ENCODE measurements at places on chromosomes 1 and 21.

DNA sequence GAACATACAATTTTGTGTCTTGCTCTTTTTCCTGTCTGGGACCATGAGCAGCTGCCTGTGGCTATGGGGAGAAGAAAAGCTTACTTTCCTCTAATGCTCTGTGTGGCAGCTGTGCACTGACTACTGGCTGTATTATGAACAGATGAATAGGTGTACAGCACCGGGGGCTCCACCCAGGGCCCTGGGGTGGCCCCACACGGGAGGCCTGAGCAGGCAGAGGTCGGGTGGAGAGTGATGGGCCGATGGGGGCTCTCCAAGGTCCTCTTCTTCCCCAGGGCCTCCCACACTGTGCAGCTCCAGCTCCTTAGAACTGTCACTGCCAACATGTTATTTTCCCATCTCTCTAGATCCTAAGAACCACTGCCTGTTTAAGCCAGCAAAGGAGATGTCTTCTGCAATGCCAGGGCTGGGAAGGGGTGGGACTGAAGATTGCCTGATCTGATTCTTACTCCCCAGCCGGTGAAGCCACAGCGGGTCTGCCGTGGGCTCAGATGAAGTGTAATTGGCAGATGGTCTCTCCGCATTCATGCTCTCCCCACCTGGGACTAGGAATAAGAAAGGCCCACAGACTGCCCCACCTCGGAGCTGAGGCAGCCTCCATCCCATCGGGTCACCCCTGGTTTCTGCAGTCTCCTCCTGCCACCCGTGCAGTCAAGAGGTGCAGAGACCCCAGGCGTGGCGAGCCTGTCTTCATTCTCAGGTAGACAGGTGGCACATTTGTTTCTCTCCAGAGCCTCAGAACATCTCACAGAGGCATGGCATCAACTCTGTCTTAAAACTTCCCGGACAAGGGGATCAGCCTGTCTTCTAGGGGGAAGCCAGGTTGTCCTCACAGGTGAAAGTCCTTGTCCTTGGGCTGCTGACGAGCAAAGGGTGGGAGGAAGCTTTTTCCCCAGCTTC is 186.5 kb upstream of the GALNT2 start:
- DNase-seq: no peak

DNA sequence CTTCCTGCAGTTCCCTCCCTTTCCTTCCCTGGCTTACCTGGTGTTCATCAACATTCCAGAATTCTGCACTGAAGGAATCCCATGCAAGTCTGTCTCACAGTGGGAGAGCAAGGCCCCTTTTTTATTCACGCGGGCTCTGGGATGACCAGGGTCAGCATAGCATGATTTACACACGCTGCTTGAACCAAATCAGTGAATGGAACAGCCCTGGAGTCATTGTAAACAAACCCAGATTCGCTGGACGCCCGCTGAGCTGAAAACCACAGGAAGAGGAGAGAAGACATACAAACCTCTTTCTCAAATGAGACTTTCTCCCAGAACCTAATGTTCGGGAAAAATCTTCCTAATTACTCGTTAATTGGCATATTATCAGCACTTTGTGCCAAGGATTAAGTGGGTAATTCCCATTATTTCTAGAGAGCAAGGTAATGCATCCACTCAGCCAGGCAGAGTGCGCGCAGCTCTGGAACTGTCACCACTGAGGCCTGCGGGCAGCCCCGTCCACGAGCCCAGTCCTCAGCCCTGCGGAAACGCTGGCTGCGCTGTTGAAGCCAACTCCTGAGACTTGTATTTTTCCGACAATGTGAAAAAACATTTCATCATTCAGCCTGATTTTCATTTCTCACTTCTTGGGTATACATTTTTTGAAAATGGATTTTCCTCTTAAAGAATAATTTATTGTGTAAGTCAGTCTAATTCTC is 140.0 kb downstream of the ETS2 start:
- no peak for DNase-seq

- DNase-seq: peak; percentile 62
Measured at GRCh38 chr1:14522077-14522925, 76.2 kb upstream of the KAZN start.

DNA sequence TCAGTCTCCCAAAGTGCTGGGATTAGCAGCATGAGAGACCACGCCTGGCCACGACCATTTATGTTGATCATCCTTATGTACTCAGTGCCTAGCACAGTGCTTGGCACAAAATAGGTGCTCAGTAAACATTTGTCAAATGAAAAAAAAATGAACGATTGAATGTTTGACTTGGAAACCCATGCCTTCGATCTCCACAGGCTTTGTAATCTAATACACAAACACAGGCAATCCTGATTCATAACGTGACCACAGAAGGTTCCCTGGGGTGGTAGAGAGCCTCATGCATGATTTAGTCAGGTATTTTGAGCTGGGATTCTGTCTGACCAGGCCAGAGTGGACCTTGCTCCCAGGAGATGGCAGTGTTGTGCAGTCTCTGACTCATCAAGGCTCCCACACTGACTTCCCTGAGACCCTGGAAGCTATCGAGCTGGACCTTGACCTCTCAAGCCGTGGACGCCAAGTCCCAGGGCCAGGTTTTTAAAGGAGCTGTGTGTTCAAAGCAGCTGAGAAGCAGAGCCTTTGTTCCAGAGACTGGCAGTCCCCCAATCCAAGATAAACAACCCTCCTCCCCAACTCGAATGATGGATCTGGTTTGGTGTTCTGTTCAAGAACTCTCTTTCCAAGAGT is 81.1 kb downstream of the PGM1 start:
- peak; percentile 92 for DNase-seq

DNA sequence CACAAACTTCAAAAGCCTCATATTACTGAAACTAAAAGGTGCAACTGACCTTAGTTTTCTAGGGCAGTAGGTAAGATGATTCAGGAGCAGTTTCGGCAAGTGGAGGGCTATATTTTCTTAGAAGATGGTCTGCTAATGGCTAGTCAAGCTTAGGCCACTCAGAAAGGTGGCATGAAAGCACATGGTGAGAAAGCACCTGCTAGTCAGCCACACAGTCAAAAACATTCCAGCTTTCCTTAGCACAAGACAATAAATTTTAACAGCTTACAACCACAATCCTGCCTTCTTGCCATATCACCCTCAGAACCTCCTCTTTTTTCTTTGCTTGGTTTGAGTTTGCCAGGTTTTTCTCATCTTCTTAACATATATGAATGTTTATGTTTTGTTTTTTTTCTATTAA is 81.1 kb upstream of the SLFNL1 start:
- DNase-seq: no peak

DNA sequence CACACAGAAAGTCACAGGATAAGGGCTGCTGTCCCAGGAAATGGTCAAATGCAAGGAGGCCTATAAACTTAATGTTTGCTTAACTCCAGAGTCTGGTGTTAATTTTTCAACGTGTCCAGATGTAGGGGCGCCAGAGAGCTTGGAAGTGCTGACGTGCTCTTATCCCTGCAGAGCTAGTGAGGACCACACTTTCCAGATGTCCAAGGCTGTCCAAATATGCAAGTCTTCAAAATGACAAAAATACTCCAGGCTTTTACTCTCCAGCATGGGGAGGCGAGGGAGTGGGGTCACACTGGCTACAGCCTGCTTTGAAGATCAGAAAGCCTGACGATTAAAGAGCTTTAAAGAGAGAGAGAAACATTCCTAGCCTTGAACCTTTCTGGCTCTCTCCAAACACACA is 57.6 kb downstream of the ABCA4 start:
- peak; percentile 55 for DNase-seq

DNA sequence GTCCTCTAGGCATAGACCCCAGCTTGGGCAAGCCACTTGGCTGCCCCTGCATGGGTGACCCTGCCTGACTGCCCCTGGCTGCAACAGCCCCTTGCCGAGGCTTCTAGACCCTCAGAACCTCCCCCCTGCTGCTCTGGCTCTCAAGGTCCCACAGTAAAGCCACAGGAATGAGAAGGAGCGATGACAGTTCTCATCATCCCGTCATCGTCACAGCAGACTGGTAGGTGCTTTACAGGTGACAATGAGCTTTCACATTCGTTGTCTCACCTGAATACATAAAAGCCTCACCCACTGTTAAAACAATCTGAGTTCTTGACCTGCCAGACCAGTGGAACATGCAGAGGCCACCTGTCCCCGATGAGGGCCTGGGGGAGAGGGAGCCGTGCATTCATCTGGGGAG is 36.0 kb upstream of the GPR157 start:
- no peak for DNase-seq

- no peak for DNase-seq
Measured at GRCh38 chr1:35932941-35933340, 2.0 kb downstream of the AGO3 start.

- DNase-seq: no peak
Measured at GRCh38 chr1:192521734-192522133, 53.8 kb upstream of the RGS1 start.

GRCh38 chr1:229148041-229148671 is 122.8 kb upstream of the RAB4A start:
- DNase-seq: no peak

DNA sequence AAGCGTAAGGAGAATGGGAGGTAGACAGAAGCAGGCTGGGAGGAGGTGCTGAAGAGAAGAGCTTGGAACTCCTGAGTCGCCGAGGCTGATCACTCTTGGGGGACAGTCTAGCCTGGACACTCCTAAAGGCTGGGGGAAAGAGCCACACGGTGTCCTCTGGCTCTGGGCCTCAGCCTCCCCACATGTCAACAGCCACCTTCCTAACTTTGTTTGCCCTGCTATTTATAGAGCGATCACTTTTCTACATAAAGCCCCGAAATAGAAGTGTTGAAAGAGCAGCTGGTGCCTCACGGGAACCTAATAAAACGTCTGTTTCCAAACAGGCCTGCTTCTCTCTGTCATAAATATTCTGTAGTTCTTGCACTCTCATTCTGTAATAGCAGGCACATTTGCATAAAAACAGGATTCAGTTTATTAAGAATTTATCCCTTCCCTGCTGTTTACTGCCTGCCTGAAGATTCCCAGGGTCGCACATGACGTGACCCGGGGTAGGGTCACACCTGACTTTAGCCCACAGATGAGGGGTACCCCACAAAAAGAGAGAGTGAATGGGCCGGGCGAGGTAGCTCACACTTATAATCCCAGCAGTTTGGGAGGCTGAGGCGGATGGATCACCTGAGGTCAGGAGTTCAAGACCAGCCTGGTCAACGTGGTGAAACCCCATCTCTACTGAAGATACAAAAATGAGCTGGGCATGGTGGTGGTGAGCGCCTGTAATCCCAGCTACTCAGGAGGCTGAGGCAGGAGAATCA is 212.5 kb downstream of the TOMM20 start:
- no peak for DNase-seq

- DNase-seq: no peak
Measured at GRCh38 chr1:207152792-207153468, 48.9 kb downstream of the C4BPA start.

DNA sequence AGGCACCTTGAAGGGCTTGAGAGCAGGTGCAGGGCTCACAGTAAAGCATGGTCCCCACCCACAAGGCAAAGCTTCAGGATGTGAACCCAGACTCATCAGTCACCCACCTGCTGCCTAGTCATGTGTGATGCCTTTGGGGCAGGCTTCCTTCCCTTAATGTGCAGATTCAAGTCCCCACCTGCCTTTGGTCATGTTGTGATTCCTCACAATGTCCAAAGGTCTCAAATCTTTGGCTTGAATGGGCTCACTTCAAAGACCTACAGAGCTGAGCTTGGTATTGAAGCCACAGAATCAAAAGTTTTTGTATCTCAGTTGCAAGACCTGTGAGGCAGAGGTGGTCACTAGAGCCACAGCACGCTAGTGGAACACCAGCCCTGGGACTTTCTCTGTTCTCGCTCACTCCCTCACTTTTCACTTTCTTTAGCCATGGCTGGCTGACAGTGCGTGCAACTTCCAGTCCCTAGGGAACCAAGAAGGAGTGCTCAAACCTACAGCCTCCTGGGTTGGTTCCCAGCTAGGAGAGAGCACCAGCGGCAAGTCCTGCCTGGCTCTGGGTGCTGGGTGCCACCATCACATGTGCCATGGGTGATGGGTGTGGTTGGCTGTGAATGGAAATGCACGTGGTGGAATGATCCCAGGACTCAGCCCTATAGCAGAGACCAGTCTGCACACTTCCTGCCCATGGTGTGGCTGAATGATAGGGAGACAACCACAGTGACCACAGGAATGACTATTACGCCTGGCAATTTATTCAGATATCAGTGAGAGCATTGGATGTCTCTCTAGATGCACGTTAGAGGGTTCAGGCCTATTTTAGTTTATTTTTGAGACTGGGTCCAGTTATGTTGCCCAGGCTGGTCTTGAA is 26.4 kb upstream of the CLIC6 start:
- DNase-seq: peak; percentile 60

GRCh38 chr1:153556348-153556747 is 7.3 kb upstream of the S100A3 start:
- DNase-seq: no peak

DNA sequence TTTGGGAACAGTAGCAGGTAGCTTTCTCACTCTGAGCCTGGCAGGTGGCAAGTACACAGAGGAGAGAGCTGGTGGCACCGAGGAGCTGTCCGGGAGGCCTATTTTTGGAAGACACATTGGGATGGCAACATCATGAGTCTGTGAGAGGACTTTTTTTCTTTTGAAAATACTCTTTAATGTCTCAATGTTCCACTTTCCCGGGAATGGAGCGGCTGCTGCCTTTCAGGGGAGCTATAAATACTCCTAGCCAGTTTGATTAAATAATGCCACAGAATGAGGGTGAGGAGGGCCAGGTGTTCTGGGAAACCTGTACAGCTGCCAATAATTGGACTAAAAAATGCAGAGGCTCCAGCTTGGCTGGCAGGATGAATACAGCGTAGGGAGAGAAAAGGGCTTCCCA is 93.3 kb upstream of the COG2 start:
- no peak for DNase-seq

DNA sequence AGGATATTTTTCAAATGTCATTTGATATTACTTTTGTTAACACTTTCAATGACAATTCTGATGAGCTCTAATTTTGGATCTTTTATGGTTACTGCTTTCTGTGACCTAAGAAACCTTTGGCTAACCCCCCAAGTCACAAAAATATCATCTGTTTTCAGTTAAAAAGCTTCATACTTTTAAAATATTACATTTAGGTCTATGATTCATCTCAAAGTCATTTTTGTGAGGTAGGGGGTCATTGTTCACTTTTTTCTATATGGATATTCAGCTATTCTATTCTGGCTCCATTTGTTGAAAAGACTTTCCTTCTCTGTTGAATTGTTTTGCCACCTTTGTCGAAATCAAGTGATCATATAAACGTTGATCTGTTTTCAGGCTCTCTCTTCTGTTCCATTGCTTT is 44.8 kb downstream of the UCHL5 start:
- DNase-seq: no peak

Measured in AG20443 (cell line).